NCI-H82 (cell line): ENCODE measurements at places on chromosomes 7 and 10.

DNA sequence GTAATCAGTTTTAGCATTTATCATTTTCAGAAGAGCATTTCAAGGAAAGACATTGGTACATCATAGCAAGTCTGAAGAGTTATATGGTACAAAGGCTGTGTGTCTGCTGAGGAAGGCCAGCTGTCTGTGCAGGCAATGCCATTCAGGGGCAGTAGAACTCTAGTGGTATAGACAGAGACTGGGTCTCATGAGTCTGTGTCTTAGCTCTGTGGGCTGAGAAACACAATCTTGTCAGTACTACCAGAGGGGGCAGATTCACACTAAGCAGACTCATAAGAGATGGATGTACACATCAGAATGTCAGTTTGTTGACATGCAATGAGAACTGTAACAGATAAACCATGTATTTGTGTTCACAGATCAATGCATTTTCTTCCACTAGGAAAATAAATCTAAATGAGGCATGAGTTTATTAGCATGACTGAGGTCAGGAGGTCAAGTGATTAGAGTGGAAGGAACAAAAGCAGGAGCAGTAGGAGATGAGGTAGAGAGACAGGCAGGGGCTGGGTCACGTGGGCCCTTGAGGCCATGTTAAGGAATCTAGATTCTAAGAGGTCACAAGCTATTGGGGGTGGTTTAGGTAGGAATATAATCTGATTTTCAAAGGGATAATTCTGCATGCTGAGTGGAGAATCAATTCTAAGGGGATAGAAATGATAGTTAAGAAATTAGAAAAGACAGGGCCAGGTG lies 7.5 kb upstream of the GGCT start:
- DNase-seq: peak; percentile 6

- no peak for DNase-seq
Observed at GRCh38 chr7:4207011-4207410, 475.1 kb upstream of the FOXK1 start.

DNA sequence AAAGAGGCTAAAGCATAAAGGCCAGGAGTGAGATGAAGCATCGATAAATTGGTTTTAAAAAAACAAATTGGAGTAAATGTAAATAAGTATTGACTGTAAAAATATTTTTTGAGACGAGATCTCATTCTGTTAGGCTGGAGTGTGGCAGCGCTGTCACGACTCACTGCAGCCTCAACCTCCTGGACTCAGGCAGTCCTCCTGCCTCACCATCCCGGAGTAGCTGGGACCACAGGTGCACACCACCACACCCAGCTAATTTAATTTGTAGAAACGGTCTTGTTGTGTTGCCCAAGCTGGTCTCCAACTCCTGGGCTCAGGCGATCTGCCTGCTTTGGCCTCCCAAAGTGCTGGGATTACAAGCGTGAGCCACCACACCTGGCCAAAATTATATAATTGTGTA lies 17.8 kb downstream of the HNRNPA2B1 start:
- DNase-seq: peak; percentile 33

DNA sequence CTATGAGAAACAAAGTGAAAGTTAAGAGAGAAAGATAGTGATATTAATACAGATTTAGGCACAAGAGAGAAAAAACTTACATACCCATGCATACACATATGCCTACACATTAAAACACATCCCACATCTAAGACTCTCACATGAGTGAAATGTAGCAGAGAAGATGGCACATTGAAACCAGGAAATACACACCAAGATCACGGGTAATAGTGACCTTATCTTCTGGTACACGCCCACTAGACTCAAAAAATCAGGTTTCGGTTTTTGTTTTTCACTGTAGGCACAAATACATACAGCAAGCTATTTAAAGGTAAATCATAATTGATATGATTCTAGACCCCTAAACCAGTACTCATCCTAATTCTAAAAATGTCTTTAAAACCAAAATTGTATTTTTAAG lies 225.2 kb upstream of the TAC1 start:
- DNase-seq: no peak

DNA sequence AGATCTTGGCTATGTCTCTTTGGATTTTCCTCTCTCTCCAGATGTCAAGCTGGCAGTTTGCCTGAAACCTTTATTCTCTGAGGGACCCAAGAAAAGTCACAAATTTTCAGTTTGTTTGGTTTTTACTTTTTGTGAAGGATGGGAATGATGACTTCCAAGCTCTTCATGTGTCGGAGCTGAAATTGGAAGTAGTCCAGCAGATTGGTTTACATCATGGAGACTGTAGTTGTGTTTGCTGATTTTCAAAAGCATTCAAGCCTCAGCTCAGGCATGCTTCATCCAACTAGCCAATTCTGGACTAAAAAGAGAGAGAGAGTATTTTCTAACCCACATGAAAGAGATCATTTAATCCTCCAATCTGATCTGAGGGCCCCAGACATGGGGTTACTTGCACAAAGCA lies 326.2 kb upstream of the AUTS2 start:
- no peak for DNase-seq

DNA sequence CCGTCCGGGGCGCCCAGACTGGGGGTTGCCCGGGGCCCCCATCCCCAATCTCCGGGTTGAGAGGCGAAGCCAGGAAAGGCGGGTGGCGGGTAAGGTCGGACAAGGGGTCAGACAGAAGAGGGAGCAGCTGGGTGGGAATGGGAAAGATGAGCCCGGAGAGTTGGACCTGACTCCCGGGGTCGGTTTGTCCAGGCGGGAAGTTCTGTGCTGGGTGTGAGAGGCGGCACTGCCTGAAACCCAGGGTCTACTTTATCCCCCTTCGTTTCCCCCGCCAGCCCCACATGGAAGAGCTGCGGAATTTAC lies 675 bp downstream of the SLC4A2 start:
- DNase-seq: peak; percentile 83

- DNase-seq: no peak
Observed at GRCh38 chr10:116614796-116615195, 6.0 kb upstream of the PNLIPRP2 start.

DNA sequence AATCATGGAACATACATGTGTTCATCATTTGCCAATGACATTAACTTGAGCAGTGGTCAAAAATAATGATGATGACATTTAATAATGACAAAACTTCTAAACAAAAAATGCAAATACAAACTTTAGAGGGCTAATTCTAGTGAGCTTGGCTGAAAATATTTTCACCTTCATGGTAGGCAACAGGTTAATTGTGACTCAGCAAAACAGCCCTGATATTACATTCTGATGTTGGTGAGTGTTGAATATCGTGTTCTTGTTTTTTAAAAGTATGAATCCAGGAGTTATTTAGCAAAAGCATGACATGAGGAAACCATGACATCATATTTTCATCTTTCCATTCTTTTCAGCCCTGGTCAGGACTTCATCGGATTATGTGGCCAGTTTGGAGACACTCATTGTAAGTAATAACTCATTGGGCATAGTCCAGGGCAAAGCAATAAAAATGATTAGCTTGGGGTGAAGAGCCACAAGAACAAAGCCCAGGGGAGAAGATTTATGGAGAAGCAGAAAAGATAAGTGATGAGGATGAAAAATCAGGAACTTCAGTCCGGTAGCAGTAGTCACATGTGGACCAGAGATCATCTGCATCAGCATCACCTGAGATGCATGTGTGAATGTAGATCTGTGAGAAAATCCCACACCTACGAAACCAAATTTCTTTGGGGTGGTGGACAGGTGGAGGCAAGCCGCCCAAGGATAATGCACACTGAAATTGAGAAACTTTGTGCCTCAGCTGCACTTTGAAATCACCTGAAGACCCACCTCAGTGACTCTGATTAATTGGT lies 46.8 kb upstream of the PRKAR2B start:
- no peak for DNase-seq

DNA sequence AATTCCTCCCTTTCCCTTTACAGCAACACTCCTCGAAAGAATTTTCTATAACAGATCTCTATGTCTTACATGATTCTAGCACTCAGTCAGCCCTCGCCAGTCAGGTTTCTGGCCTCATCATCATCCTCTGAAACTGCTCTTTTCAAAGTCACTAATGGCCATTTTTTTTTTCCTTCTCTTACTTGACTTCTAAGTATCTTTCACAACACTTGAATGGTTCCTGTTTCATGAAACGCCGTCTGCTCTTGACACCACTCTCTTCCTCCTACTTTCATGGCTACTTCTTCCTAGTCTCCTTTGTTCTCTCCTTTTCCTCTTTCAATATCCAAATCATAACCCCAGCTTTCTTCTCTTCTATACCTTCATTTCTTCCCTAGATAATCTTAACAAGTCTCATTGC lies 100.5 kb upstream of the NRP1 start:
- no peak for DNase-seq

- no peak for DNase-seq
Observed at GRCh38 chr7:15495170-15495569, 66.6 kb downstream of the AGMO start.

DNA sequence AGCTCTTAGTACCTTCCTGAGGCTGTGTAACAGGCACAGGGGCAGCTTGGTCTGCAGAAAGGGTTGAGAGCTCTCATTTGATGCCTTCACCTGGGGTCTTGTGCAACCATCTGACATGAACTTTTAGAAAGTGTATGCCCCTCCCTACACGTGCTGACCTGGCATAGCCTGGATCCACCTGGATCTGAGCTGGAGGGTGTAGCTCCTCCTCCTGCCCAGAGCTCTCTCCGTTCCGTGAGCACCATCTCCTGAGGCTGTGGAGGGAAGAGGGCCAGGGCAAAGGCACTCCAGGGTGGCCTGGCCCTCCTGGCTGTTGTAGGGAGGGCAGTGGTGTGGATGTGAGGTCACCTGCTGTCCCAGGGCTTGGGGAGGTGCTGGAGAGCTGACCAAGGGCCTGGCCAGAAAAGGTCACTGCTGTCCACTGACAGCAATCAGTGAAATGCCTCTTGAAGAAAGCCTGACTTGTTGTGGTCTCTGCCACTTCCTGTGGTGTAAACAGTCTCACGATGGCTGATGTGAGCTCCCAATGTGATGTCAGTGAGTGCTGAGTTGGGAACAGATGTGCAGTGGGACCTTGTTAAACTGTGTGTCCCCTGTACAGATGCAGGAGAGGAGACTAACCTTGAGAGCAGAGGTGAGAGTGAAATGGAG lies 23.0 kb downstream of the AMZ1 start:
- DNase-seq: no peak

DNA sequence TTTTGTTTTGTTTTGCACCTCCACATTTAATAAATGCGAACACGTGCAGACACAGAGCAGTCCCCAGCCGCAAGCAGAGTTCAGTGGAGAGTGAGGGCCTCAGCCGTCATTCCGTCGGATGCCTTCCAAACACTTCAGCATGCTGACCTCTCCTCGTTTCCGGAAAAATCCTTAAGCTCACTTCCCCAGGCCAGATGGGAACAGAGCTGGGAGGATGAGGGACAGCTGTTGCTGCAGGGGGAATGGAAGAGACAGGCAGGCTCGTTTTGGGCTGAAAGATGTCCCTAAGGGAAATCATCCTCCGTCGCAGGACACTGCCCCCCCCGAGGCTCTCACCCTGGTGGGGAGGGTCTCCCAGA lies 17.2 kb upstream of the FGFR2 start:
- peak; percentile 47 for DNase-seq

DNA sequence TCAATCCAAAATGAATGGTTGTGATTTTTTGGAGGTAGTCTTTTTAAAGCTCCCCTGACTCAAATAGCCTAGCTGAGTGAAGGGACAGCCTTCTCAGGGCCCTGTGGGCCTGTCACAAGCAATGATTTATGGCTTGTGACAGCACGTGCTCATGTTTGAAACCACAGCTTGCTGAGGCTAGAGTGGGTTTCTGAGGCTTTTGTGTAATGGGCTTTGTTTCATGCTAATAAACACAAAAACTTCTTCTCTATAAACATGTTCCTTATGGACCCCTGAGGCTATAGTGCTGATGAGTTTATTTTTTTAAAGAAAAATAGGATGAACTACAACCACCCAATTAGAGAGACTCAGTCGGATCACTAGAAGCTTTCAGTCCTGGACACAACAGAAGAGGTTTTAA lies 36.1 kb upstream of the BET1 start:
- DNase-seq: peak; percentile 23

DNA sequence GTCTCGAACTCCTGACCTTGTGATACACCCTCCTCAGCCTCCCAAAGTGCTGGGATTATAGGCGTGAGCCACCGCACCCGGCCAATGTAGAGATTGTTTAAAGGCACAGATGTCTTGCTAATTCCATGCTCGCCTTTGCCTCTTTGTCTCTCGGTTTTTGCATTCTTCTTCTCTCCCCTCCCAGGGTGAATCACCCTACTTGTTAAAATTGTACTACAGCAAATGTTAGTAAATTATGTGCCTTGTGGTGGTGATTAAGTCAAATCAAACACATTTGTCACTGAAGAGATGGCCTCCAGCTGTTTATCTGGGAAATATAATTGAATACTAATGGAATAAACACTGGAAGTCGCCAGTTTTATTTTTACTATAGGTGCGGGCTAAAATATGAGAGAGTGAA lies 384.4 kb upstream of the AUTS2 start:
- no peak for DNase-seq
